Neural crest cell (in vitro differentiated cells): ENCODE measurements at places on chromosomes 1 and 21. TPM values are rescaled to one million over a fixed set of nuclear protein-coding genes. Genes with fewer than 3 reads are reported as not detected.

The ZYG11A gene
- 0.14 and 0.19 TPM in 2 replicates for total RNA-seq

- DNase-seq = no peak
- H3K36me3 ChIP-seq = no peaks in the 10 kb centered on the region
- no peaks in the 10 kb centered on the region for H3K4me1 ChIP-seq
- H3K27ac ChIP-seq = no peak overlapping the region
- no peaks in the 10 kb centered on the region for H3K27me3 ChIP-seq
- H3K4me3 ChIP-seq = no peak overlapping the region
Measured at GRCh38 chr1:21366288-21366687, 73.6 kb upstream of the NBPF3 start.

DNA sequence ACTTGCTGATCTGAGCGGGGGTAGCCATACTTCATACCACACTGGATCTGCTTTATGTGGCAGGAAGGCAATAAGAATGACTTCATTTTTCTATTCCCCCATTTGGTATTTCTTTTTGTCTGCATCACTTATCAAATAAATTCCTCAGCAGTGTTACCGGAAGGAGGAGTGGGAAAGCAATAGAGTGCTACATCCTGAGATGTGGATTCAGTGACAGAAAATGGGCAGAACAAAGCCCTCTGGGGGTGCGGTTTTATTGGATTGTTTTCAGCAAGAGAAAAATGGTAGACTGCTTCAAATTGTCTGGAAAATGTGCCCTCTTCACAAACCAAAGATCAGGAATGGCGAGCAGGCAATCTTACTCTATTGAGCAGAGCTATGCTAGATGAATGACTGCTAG lies 751.9 kb upstream of the NEGR1 start:
- peaks cover 11% of the 10 kb centered on the region for H3K4me1 ChIP-seq
- H3K4me3 ChIP-seq = no peak overlapping the region
- no peak overlapping the region for H3K27ac ChIP-seq
- H3K27me3 ChIP-seq = no peaks in the 10 kb centered on the region

The MIB2 gene
- 105 and 106 TPM in 2 replicates for total RNA-seq

The ODF2L gene
- 43.9 and 45.8 TPM in 2 replicates for total RNA-seq

The OR2T29 gene
- not detected in 2 replicates for total RNA-seq
